ENCODE measurements at places on chromosomes 7 and 10.

- no peak for DNase-seq
Observed at GRCh38 chr10:5159126-5159525, 25.8 kb downstream of the AKR1C8 start.

DNA sequence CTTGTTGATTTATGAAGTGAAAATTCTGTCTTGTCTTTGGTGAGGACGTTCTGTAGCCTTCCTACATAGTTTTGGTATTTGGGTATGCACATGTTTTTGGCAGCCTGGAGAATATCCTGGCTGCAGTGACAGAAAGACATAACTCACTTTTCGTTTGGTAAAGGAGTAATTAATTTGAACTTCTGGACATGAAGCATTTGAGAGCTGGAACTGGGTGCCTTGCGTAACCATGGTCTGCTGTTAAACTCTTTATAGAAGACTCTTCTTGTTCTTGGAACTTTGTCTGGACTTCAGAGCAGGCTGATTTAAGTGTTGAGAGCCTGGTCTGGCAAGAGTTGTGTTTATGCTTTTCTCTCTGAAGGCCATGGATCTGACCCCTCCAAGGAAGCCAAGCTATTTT is 231.3 kb downstream of the LRMDA start:
- no peak for DNase-seq

GRCh38 chr10:122323941-122324675 is 50.4 kb upstream of the PLEKHA1 start:
- DNase-seq: no peak

DNA sequence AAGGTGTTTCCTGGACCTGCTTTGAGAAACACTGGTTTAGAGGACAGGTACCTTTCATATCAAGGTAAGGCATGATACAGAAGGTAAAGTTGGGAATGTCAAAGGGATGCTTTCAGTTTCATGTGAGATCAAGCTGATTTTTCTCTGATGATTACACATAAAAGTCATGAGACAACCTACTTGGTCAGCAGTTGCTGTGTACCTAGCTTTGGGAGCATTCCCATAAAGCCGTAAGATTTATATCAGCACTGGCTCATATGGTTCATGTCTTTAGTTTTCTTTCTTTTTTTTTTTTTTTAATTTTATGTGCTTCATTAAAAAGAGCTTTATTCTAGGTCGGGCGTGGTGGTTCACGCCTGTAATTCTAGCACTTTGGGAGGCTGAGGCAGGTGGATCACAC is 265.3 kb upstream of the LRGUK start:
- no peak for DNase-seq

DNA sequence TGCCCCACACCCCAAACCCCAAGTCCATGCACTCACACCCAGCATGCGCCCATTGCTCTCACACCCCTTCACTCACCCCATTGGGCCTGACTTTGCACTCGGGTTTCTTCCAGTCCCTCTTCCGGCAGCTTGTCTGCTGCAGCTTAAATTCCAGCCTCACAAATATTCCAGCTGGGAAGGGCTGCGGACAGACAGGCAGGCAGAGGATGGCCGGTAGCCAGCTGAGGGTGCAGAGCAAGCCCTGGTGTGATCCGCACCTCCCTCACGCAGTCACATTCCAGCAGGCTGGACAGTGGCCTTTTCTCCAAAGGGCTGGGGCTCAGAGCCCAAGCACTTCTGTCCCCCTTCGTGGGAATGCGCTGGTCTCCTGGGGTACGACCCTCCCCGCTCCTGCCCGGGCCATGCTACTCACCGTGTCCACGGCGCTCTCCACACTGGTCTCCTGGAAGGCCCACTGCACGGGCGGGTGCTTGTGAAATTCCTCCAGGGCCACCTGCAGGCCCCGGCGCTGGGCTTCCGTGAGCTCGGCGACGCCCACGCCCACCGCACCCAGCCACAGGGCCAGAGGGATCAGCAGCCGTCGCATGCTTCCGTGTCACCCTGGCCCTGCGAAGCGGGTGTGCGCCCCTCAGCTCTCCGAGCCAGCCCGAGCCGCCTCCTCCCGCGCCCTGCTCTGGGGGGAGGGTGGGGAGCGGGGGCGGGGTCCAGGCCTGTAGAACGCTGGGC is 1.2 kb downstream of the RARRES2 start:
- DNase-seq: no peak

- DNase-seq: no peak
Observed at GRCh38 chr10:121684276-121684675, 86.0 kb upstream of the FGFR2 start.

DNA sequence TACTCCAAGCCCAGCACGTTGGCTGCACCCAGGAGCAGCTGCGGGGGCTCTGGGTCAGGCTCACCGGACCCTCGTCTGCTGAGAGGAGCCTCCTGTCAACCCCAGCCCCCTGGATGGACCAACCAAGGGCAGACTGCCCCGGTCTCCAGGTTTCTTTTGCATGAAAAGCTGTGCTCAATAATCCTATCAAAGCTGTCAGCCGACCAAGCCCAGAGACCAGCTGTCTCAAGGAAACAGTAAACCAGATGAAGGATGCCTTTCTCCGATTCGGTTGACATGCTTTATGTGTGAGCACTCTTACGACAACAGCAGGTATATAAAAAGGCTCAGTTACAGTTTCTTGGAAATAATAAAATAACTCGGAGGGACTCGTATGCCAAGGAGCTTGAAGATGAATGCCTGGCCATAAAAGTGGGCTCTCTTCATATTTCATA is 71.6 kb upstream of the BAIAP2L1 start:
- no peak for DNase-seq

GRCh38 chr10:127873901-127874470 is 18.8 kb downstream of the CLRN3 start:
- no peak for DNase-seq

- no peak for DNase-seq
Observed at GRCh38 chr7:126411821-126412383, 840.8 kb downstream of the GRM8 start.

DNA sequence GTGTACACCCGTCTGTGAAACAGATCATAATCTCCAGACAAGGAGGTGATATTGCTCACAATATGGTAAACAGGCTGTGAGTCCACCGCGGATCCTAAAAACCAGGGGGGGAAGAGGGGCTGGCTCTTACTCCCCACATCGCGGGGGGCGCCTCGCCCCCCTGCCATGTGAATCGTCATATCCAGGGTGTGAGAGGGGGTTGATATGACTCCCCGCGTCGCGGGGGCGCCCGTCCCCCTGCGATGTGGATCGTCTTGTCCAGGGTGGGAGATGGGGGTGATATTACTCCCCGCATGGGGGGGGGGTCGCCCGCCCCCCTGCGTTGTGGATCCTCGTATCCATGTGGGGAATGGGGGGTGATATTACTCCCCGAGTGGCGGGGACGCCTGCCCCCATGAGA is 30.9 kb downstream of the OCM2 start:
- no peak for DNase-seq

- DNase-seq: no peak
Observed at GRCh38 chr10:108782411-108782810, 1140.9 kb downstream of the XPNPEP1 start.

GRCh38 chr7:48938539-48939295 is 14.4 kb downstream of the CDC14C start:
- no peak for DNase-seq

GRCh38 chr7:29435902-29436301 is 127.7 kb upstream of the PRR15 start:
- DNase-seq: no peak

DNA sequence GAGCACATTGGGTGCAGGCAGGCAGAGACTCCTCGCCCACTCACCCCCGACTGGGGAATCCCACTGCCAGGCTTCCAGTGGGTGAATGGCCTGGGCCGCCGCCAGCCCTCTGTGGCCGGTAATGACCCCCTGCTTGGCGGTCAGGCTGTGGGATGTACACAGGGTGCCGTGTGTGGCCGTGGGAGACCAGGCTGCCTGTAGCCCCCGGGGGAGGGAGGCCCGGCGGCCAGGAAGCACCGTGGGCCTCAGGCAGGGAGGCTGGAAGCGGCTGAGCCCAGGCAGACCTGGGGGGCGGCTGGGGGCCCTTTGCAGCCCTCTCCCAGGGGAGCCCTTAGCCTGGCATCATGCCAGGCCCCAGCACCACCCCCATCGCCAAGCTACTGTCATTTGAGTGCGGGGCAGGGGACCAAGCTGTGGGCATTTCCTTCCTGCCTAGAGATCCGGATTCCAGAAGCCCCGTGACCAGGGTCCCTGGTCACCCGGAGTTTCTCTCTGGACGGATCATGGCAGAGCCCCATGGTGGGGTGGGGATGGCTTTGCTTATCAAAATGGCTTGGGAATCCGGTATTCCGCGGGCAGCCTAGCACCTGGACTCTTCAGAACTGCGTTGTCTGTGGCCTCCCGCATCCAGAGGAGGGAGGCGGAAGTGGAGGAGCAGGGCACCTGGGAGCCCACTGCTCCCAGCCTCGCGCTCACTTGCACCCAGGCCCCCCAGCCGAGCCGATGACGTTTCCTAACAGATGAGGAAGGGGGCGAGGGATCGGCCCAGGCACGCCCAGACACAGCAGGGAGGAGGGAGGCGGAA is 1.1 kb downstream of the TTYH3 start:
- no peak for DNase-seq

DNA sequence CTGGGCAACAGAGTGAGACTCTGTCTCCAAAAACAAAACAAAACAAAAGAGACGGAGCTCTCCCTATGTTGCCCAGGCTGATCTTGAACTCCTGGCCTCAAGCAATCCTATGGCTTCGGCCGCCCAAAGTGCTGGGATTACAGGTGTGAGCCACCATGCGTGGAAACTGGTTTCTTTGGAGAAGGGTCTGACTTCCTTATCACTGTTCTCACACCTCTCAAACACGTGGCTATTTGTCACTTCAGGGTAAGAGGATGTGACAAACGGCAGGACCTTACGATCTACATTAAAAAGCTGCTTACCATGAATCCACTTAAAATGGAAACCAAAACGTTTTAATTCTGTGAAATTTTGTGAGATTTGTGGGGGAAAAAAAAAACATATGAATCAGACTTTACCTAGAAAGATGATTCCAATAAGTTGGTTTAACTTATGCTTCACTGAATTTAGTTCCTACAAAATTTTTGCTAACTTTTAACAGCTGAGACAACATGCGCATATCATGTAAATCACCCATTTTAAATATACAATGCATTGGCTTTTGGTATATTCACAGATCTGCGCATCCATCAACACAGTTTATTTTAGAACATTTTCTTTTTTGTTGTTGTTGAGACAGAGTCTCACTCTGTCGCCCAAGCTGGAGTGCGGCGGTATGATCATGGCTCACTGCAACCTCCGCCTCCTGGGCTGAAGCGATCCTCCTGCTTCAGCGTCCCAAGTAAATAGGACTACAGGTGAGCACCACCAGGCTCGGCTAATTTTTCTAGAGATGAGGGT is 18.7 kb upstream of the FOXK1 start:
- no peak for DNase-seq

GRCh38 chr7:30553141-30553540 is 41.5 kb upstream of the GARS1 start:
- DNase-seq: no peak

GRCh38 chr7:15581352-15581951 is 19.6 kb upstream of the AGMO start:
- DNase-seq: no peak

GRCh38 chr7:134811765-134812164 is 32.3 kb downstream of the CALD1 start:
- DNase-seq: no peak

DNA sequence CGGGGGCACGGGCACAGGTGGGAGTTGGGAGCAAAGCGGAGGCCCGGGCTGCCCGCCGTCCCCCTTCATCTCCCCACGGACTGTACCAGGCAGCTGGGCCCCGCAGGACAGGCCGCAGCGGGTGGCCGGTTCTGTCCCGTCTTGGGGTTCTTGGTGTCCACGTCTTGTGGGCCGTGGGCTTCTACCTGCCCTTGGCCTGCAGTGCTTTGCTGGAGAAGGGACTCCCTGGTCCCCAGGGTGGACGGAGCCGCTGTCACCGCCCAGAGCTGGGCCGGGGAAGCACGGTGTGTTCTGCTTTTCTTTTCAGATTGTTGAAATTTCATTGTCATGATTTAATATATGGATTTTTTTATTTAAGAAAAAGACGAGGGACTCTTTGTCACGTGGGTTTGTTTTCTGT is 11.8 kb downstream of the MAFK start:
- no peak for DNase-seq

DNA sequence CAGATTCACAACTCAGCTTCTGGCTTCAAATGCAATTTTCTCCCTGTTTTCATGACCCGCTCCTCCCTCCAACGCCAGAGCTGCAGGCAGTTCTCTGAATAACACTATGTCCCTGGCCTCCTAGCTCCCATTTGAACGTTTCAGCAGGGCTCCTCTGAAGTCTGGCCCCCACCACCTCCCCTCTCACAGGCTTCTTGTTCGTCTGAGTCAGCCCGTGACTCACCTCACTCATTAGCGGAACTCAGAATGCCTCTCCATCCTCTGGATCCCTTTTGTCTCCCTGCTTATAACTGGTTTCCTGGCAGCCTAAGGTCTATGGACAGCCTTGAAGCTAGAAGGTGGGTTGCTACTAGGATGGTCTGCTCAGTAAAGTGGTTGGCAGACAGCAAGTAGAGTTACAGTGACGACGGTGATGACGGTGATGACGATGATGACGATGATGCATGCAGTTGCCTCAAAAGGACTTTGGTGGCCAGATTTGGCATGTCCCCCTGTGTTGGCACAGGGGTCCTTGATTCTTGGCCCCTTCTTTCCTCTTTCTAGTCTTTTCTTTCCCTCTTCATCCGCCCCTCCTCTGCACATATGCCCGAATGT is 83.3 kb upstream of the MKLN1 start:
- DNase-seq: no peak

DNA sequence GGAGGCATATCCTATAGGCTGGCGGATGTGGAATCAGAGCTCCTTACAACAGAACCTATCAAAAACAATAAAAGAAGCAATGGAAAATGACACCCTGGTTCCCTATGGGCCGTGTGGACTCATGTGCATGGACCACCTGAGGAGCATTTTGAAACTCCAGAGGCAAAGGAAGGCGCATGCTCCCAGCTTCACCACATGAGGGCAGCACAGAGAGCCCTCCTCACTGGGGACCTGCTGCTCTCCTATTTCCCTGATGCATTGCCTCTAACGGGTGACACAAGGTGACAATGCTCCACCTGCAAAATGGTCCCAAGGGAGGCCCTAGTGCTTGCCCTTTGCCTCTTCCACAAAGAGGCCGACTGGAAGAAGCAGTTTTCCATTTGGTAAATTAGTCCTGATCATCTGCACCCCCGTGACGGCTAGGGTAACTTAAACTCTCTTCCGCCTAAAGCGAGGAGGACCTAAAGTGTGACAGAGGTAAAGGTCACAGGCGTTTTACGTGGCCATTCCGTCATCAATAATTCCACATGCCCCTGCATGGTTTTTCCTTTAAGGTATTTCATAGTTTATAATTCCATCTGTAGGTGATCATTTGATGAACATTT is 67.7 kb downstream of the GPAM start:
- peak; percentile 3 for DNase-seq

DNA sequence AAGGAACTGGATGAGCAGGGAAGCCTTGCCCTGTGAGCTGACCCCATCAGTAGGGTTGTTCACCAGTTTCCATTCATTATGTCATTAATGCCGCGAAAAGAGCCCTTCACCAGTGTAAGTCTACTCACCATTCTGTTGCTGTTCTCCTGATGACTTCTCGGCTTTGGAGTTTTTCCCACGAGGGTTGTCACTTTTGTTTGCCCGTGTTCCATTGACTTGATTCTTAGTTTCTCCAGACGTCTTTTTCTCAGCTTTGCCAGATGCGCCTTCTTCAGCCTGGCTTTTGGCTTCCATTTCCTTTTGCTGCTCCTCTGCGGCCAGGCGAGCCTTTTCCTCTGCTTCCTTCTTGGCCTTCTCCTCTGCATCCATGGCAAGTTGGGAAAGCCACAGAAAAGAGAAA is 128.8 kb downstream of the PPP1R17 start:
- no peak for DNase-seq
